Activated CD8-positive, alpha-beta memory T cell treated with anti-CD3 and anti-CD28 coated beads for 24 hours (primary cell): ENCODE measurements at places on chromosomes 6 and 20.

GRCh38 chr20:34262488-34263288, 21.5 kb downstream of the ASIP start:
- no peak for DNase-seq

DNA sequence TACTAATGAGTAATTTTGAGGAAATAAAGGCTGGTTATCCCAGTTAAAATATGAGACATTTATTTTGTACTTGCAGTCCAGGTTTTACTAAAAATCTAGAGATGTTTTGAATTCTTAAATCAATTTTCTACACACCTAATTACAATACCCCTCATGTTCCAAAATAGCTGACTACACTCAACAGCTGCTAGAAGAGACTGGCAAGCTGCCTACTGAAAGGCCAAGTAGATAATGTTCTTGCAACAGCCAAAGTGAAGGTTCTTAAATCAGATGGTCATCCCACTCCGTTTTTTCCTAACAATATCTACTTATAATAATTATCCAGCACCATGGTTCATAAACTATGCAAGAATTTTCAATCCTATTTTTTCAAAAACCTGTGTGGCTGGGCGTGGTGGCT, 69.0 kb downstream of the DTNBP1 start:
- no peak for DNase-seq

- no peak for DNase-seq
Observed at GRCh38 chr6:109344226-109344625, 38.0 kb downstream of the CD164 start.

GRCh38 chr6:132357120-132357519, 44.2 kb downstream of the MOXD1 start:
- DNase-seq = no peak

DNA sequence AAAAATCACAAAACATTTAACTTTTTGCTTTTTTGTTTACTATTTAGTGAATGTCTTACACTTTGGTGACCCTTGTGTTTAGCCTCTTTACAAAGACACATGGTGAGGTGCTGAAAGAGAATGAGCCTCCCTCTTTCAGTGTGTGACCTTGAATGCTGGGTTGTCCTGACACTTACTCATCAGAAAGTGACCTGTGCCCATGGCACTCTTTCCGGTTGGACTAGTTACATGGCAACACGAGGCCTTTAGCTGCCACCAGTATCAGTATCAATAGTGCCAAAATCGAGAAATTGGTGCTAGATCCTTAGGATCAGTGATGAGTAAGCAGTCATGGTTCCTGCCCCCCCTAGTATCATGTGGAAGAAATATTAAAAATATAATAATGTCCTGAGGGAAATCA, 1.7 kb upstream of the RPL7L1 start:
- DNase-seq = no peak

- no peak for DNase-seq
Observed at GRCh38 chr6:106257195-106257594, 68.4 kb downstream of the ATG5 start.
